Chondrocyte (in vitro differentiated cells): ENCODE measurements at places on chromosomes 16 and 17.

GRCh38 chr17:68207651-68208253 is 40.1 kb upstream of the AMZ2 start:
- DNase-seq, result peak; percentile 40

DNA sequence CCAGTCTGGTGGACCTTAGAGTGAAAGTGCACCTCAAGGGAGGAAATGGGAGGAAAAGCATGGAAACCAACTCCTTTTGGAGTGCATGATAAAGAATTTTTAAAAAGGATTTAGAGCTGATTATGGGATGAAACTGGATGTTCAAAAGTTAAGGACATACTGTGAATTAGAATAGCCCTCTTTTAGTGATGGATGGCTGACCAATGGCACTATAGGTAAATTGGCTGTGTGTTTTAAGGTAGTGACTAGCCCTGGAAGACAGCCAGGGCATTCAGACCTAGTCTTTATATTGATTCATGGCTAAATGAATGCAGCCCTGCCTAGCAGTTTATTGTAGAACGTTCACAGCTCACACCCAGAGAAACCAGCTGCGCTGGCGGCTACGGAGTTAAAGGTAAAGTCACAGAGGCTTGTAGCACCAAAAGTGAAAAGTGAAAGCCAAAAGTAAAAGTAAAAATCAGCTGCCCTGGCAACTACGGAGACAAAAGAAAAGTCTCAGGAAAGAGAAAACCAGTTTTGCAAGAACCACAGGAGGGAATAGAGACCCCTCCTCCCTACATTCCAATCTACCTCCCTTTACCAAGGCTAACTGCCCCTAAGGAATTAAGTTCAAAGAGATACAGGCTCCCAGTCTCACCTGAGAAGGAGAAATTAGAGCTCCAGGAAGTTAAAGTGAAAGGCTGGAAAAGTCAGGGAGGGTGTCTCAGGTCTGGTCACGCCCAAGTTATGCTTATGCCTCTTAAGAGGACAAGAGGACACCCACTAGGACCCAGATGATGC is 21.8 kb downstream of the ACSM1 start:
- DNase-seq, result no peak

DNA sequence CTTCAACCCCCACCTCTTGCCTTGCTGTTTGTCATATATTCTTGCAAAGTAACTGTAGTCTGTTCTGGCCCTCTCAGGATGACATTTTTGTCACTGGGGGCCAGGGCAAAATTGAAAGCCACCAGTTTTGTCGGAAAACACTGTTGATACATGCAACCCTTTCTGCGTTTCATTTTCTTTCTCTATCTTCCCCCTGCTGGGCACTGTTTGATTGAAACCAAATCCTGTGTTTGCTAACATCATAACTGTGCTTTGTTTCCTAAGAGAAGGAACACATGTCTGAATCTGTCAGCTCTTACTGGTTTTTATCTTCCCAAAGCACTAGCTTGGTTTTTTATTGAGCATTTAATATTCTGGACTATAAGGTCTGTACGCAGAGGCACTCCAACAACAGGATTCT is 11.7 kb upstream of the CPPED1 start:
- no peak for DNase-seq

DNA sequence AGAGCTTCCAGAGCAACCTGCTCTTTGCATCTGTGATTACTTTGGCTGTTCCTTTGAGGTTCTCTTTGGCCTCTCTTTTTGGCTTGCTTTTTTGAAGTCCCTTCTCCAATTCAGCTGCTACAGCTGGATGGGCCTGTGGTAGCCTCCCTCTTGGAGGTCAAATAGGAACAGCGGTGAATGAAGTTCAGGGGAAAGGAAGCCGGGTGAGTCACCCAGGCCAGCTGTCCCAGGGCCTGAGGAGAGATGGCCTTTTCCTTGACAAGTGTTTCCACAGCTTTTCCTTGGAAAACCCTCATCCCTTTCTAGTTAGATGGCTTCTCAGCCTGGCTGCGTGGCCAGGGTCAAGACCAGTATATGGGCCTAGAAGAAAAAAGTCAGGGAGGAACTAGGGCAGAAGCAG is 103.1 kb downstream of the STX8 start:
- no peak for DNase-seq

- DNase-seq, result no peak
These were observed 48.8 kb downstream of the SDK2 start for GRCh38 chr17:73595479-73595878.

DNA sequence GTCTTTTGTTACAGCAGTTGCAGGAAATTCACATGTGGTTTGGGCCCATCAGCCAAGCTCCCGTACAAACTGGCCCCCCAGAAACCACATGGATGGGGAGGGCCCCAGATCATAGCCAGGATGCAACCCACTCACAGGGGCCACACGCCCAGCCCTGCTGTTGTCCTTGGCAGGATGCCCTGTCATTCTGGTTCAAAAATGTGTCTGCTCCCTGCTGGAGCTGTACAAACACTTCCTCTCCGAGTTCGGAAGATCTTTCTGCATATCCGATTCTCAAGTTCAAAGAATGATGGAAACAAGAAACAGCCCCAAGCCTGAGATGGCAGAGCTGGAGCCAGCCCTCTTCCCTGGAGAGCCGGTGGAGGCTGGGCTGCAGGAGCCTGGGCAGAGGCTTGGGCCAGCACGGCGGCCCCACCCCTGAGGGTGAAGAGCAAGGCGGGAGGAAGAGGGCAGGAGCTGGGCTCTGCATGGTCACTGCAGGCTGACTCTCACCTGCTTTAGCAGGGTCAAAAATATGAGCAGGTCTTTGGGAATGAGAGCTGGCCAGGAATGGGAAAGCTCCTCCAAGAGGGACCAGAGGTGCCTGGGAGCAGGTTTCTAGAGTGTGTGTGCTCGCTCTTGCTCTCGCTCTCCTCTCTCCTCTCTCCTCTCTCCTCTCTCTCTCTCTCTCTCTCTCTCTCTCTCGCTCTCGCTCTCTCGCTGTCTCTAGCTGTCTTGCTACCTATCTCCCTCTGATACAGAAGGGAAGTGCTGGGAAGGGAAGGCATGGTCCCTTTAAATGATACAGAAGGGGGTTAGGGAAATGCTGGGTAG is 34.7 kb upstream of the ENPP7 start:
- no peak for DNase-seq

GRCh38 chr17:44279666-44280391 is 11.9 kb upstream of the SLC4A1 start:
- no peak for DNase-seq

DNA sequence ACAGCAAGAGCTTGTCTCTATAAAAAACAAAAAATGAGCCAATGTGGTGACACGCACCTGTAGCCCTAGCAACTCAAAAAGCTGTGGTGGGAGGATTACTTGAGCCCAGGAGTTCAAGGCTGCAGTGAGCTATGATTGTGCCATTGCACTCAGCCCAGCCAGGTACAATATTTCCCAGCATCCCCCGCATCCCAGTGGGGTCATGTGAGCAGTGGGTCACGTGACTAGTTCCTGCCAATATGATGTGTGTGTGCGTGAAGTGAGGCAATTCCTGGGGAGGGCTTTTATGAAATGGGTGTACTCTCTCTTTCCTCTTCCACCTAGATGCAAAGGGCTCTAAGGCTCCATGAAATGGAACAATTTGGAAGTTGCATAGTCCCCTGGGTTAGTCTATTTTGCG is 81.3 kb downstream of the GSG1L start:
- DNase-seq, result no peak

GRCh38 chr16:83010776-83011720 is 384.3 kb downstream of the CDH13 start:
- DNase-seq, result no peak

DNA sequence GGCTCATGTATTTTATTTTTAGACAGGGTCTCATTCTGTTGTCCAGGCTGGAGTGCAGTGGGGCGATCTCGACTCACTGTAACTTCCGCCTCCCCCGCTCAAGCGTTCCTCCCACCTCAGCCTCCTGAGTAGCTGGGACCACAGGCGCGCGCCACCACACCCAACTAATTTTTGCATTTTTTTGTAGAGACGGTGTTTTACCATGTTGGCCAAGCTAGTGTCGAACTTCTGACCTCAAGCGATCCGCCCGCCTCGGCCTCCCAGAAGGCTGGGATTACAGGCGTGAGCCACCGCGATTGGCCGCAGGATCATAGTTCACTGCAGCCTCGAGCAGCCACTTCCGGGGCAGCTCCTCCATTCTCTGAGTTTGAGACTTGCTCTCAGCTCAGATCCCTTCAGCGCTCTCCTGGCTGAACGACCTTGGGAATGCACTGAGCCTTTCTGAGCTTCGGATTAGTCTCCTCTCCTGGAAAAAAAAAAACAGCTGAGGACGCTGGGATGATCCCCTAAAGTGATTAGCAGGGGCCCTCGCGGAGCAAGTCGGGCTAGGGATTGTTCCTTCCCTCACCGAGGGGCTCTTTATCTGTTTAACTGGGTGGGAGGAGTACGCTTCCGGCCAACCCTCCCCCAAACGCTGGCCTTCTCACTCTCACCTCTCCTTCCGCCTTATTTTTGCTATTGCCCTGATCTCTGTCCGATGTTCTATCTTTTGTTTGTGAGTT is 1.1 kb upstream of the PKMYT1 start:
- DNase-seq, result no peak

DNA sequence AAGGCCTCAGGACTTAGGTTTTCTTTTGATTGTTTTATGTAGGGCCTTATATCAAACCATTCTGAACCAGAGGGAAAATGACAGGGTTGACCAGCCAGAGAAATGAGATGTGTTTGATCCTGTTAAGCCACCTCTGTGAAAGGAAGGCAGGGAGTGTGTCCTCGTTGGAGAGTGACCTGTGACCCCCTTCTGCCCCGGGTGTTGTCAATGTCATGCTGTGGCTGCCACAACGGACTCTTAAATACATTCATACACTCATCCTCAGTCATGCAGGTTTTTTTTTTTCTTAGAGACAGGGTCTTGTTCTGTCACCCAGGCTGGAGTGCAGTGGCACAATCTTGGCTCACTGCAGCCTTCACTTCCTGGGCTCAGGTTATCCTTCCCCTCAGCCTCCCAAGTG is 6.1 kb downstream of the MYCBPAP start:
- DNase-seq, result peak; percentile 25

- DNase-seq, result no peak
These were observed 304.3 kb downstream of the HS3ST4 start for GRCh38 chr16:25996052-25996451.

DNA sequence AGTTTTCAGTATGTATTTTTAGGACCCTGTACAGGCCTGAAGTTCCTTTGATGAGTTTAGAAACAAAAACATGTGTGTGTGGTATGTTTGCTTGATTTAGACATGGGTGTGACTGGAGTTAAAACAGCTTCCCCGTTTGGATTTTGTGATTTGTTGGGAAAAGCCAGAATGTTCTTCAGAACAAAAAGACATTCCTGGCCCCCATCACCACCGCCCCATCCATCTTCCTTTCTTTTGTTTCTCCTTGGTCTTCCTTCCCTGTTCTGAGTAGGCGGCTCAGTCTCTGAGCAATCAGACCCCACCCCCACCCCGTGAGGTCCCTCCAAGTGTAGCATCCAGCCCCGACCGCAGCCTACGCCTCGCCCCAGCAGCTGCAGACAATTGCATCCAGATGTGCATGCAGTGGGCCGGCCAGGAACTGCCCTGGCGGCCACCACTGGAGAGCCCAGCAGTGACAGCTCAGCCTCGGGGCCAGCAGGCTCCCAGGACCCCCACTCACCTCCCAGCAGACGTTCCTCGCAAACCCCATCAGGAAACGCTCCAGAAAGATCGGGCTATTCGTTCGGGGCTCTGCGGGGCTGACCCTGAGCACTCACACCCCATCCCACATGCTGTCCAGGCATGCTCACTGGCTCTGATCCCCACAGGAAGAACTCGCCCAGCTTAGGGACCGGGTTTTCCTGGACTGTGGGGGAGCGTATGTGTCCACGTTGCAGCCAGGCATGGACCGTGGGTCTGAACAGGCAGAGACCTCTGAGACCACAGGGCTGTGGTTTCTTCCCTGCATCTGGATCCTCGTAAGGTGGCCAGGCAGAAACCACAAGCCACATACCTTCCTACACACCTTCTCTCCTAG is 99.8 kb upstream of the CDH5 start:
- DNase-seq, result no peak

DNA sequence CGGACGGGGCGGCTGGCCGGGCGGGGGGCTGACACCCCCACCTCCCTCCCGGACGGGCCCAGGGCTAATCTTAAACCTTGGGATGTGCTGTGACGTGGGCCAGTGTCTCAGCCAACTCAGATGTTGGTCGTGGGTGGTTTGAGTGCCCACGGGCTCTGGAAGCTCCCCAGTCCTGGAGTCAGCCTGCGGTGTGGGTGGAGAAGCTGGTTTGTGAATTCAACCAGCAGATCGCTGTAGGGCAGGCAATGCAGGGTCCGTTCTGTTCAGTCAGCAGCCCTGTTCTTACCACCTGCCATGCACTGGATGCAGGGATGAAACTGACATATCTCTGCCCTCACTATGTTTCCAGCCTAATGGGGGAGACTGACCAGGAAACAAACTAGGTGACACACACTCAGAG is 8.0 kb upstream of the ZNF500 start:
- DNase-seq, result no peak

DNA sequence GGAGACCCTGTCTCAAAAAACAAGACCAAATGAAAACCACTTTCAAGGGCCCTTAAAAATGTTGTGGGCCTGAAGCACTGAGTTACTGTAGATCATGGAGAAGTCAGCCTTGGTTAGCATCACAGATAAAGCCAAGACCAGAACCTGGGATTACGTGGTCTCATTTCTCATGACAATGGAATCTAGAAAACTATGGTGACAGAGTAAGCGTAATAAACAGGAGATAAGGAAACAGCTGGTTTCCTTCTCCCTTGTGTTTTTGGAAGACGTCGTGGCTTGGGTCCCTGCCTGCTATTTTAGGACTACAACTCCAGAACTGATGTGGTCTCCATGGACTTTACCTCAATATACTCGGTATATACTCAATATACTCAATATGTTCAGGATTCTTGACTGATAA is 180.7 kb upstream of the ZFHX3 start:
- DNase-seq, result no peak

DNA sequence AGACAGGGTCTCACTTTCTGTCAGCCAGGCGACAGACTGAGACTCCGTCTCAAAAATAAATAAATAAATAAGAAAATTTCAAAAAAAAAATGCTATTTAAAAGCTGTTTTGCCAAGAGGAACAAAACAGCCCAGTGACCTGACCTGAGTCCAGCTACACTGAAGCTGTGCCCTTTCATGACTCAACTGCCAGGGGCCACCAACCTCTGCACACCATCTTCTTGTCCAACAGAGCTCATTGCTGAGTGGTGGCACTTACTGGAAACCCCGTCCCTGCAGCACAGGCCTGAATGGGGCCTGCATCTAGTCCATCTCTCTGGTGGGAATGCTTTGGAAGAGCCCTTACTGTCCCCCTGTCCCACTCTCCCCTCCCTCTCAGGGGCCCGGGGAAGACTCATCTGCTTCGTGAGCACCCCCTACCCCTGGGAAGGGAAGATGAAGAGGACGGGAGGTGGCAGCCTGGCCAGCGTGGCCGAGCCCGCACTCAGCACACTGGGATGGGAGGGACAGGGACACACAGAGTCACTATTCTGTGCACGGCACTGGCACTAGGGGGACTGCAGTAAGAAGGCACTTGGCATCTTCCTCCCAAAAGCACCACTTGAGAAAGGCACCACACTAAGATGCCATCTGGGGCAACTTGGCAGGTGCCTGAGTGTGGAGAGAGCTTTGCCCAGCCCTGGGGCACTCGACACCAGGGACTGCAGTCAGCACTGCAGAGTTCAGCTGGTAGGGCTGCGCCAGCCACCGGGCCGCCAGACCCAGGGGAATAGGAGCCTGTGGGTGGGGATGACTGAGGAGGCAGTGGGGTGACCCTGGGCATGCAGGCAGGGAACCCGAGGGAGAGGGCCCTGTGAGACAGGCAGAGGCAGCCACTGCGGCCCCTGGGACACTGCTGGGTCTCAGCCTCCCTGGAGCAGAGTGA is 13.5 kb downstream of the FBXO31 start:
- peak; percentile 67 for DNase-seq

GRCh38 chr16:57711-58110 is 4.1 kb downstream of the SNRNP25 start:
- no peak for DNase-seq
